ENCODE measurements at places on chromosomes 1 and 21.

GRCh38 chr1:204780630-204781029, 90.0 kb upstream of the NFASC start:
- no peak for DNase-seq

DNA sequence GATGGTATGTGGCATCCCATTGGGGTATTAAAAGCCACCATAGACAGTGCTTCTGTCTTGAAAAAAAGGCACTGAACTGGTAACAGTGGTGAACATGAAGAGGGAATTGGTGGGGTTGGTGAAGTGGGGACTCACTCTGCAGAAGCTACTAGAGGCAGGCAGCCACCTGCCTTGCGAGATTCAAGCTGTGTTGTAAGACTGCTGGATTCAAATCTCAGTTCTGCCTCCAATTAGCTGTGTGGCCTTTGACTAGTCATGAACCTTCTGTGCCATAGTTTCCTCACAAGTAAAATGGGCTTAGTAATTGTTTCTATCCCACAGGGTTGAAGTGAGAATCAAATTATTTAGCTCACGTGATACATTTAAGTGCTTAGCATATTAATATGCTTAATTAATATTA, 16.6 kb upstream of the ELOA start:
- no peak for DNase-seq

- no peak for DNase-seq
These were observed 3.1 kb downstream of the CNIH3 start for GRCh38 chr1:224619209-224619608.

GRCh38 chr1:25774206-25774803, 25.7 kb upstream of the SELENON start:
- no peak for DNase-seq

DNA sequence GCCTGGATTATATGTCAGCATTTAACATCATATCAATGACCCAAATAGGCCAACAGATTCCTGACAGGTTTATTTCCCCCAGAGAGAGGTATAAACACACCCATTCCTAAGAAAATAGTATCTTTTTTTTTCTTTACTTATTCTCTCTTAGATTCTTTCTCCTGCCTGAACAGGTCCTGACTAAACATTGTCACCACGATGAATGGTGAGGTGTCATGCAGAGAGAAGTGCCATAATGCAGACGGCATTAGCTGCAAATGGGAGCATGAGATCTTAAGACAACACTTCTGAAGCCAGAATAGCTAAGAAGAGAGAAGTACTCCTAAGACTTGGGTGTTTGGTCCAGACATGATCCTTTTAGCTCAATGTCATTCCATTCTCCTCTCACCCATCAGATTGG, 131.3 kb downstream of the ZNF648 start:
- DNase-seq: no peak

DNA sequence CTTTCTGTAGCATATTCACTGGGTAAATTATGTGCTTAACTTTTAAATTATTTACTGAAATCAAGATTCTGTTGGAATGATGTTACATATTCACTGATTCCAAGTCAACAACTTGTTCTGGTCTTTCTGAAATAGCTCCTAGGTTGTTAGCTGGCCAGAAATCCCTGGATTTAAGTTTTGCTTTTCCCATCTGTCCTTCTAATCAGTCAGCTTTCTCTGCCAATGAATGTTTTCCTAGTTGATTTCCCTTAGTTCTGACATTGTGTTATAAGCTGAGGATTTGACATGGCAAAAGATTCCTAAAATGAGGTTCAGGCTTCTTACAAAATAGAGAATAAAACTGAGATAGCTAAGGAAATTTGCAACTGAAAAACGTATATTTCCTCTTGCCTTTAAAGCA, 1479.6 kb downstream of the MRPL39 start:
- no peak for DNase-seq

DNA sequence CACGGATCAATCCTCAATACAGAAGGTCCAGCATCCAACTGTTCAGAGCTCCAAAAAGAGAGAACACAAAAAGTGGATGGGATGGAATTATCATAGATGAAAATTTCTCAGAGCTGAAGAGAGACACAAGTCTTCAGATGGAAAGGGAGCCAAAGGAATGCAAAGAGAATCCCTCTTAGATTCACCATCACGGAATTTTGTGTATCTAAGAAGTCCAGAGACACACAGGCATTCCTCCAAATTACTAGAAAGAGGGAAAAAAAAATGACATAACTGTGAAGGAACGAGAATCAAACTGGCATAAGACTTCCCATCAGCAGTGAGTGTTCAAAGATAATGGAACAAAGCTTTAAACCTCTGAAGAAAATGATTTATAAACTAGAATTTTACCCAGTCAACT, 101.2 kb downstream of the ZSCAN20 start:
- no peak for DNase-seq

- DNase-seq: no peak
These were observed 120.5 kb downstream of the LRRC7 start for GRCh38 chr1:69688193-69688592.

DNA sequence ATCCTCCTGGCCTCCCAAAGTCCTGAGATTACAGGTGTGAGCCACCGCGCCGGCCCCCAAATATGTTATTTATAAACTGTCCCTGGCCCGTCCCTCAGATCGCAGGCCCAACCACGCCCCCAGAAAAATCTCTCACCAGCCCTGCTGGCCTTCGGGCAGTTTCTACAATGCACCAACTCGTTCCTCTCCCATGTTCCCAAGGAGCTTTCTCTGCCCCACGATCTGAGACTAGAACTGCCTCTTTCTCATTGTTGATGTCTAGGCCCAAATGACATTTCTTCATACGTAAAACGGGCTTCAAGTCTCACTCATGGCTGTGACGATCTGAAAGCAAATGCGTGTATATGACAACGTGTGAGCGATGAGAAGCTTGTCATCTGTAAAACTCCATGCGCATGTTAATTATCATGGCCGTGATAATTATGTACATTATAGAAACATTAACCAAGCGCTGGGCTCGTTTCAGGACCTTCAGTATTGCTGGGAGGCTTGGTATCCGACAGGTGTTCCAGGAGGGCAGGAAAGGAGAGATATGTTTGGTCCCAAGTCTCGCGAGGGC, 748 bp upstream of the NIPAL3 start:
- no peak for DNase-seq

DNA sequence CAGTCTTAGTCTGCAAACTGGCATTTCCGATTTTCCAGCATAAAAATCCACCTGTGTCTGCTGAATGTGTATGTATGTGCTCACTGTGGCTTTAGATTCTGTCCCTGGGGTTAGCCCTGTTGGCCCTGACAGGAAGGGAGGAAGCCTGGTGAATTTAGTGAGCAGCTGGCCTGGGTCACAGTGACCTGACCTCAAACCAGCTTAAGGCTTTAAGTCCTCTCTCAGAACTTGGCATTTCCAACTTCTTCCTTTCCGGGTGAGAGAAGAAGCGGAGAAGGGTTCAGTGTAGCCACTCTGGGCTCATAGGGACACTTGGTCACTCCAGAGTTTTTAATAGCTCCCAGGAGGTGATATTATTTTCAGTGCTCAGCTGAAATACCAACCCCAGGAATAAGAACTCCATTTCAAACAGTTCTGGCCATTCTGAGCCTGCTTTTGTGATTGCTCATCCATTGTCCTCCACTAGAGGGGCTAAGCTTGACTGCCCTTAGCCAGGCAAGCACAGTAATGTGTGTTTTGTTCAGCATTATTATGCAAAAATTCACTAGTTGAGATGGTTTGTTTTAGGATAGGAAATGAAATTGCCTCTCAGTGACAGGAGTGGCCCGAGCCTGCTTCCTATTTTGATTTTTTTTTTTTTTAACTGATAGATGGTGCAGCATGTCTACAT, 2.5 kb upstream of the OLFML3 start:
- DNase-seq: no peak

DNA sequence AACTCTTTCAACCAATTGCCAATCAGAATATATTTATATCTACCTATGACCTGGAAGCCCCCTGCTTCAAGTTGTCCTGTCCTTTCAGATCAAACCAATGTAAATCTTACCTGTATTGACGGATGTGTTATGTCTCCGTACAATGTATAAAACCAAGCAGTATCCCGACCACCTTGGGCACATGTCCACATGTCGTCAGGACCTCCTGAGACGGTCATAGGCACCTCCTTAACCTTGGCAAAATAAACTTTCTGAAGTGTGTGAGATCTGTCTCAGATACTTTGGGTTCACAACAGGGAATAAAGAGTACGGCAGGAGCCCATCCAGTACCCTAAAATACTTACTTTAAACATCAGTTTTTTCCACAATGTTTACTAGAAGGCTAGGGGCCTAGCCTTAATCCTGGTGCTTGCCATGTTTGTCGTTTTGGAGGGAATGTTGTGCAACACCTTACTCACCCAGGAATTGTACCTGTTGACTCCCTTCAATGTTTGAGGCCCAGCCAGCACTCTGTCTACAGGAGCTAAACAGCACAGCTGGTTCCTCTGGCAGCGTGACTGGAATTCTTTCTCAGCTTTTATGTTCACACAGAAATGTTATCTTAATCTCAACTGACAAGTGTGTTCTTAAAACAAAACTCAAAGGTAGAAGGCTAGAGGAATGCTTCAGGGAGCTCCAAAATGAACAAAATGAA, 90.8 kb upstream of the USP25 start:
- DNase-seq: no peak

GRCh38 chr1:221891708-221892107, 149.8 kb upstream of the DUSP10 start:
- DNase-seq: no peak

DNA sequence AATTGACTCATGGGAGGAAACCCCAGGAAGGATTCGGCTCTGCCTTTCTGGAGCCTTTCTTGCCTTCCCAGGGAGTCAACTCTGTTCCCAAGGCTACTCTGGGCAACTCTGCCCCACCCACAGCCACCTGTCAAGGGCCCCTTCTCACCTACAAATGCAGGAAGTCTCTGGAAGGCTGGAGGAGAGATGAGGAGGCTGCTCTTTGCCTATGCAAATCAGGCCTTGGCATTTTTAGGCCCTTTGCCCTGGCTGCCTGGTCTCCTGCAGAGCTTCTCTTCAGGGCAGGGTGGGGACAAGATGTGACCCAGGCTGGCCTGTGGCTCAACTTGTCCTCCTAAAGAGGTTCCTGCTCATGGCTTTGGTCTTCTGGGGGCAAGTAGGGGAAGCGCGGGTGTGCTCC, 5.4 kb downstream of the SLC6A9 start:
- no peak for DNase-seq

GRCh38 chr1:204149635-204150565, 1.9 kb downstream of the ETNK2 start:
- DNase-seq: no peak

DNA sequence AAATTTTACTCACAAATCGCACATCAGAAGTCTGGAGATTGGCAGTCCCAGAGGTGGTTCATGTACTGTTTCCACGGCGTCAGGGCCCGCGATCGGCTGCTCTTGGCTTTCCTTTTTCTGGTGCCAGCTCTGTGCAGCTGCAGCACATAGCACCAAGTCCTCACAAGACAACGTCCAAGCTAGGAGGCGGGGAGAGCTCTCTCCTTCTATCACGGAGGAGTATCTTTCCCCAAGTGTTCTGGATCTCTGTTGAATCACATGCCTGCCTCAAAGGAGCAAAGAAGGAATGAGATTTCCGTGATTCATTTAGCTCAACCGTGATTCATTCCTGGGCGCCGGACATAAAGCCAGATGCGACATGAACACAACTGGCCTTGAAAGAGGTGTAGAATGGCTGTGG, 25.5 kb downstream of the MT1HL1 start:
- DNase-seq: no peak

DNA sequence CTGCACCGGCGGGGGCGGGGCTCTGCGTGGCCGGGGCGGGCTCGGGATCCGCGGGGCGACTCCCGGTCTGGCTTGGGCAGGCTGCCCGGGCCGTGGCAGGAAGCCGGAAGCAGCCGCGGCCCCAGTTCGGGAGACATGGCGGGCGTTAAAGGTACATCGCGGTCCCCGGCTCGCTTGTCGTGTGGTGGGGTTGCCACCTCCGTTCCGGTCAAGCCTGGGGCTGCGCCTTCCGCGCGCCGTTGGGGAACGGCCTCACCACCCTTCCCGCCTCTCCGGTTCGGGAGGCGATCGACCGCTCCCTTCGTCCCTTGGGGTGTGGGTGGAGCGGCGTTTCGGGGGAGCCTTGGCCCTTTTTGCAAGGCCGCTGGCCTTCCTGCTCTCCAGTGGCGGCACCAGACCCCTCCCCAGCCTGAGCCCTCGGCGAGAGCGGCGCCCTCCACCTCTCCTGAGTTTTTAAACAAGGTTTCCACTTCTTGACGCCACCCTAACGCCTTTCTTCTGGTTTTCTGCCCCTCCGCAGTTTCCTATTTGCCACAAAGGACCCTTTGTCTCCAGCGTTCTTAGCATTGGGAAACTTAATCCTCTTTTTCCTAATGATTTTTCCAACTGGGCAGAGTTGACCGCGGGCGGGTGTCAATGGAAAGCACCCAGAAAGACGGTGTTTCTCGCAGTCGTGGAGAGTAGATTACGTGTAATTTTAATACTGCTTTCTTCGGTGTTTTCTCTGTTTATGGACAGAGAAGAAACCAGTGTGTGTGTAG, at the start of the genes LEPR and LEPROT:
LEPR (plus strand) TSS at position 79 of the 761 bp plus-strand sequence. CDS start 144,898 bp downstream, outside the sequence.
LEPROT (plus strand) TSS at position 79 of the 761 bp plus-strand sequence; CDS start at position 136, 57 bp downstream.
- DNase-seq: no peak

DNA sequence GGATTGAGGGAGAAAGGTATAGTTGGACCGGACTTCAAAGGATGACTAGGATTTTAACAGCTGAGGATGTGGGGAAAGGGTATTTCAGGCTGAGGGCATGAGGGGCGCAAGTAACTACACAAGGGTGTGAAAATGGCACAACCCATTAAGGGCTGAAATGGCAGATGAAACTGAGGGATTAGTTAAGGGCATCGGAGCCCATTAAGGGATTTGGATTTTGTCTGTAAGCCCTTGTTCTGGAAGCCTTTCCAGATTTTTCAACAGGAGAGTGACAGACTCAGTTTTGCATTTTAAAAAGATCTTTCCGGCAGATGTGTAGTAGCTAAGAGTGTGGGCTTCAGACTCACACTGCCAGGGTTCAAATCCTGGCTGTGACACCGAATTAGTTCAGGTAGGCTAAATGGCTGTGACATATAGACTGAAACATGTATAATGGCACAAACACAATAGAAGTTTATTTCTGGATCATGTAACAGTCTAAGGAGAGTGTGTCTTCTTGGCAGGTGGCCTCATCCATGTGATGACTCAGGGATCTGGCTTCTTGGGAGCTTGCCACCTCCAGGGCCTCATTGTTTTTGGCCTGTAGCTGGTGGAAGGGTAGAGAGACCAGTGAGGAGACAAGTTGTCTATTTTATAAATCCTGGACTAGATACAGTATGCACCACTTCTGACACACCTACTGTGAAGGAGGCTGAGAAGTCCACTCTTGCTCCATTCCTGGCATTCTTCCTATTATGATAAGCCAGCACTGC, 49.6 kb downstream of the UBE2T start:
- DNase-seq: no peak

DNA sequence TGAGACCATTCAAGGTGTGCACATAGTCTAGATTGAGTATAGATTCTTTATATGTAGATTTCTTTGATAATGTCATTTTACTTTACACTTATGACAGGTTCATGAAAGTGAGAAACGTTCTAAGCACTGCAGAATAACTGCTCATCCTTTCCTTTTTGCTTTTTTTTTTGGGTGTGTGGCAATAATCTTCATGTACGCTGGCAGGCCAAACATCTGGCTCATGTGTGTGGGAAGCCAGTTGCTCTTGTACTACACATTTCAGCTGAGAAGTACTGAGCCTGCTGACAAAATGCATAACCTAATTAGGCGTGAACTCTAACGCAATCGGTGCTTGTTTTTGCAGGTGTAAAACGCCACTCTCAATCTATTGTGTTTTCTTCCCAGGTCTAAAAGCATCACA, 350.8 kb upstream of the KAZN start:
- DNase-seq: no peak

All from stimulated activated CD8-positive, alpha-beta memory T cell treated with anti-CD3 and anti-CD28 coated beads, Interleukin-7, amount 100 ng/mL, for 24 hours (primary cell).